Thoracic aorta endothelial cell (primary cell): ENCODE measurements at places on chromosomes 16 and 17. TPM values are rescaled to one million over a fixed set of nuclear protein-coding genes. Genes with fewer than 3 reads are reported as not detected.

Gene FBXW10
- not detected in 2 replicates for total RNA-seq

Gene CD300LB
- not detected in 2 replicates for total RNA-seq

Gene HCRT
- not detected in 2 replicates for total RNA-seq

Gene RNF157
- total RNA-seq = 0.22 and 0.93 TPM in 2 replicates

Gene C16orf46
- total RNA-seq = 0.27 and 0.29 TPM in 2 replicates

Gene BFAR
- 153 and 191 TPM in 2 replicates for total RNA-seq

Gene TNP2
- not detected in 2 replicates for total RNA-seq

Gene SLC13A2
- total RNA-seq = not detected in 2 replicates

Gene SOCS1
- 0.43 and 2.1 TPM in 2 replicates for total RNA-seq

Gene CA5A
- total RNA-seq = not detected in 2 replicates

Gene INO80E
- total RNA-seq = 37.9 and 42.9 TPM in 2 replicates

Gene SOCS3
- 16.5 and 34.3 TPM in 2 replicates for total RNA-seq

Gene CACNG4
- total RNA-seq = not detected in 2 replicates

Gene ST6GALNAC2
- 0.22 and 0.27 TPM in 2 replicates for total RNA-seq

Gene FN3K
- total RNA-seq = 3.7 and 4.9 TPM in 2 replicates

Gene SF3B3
- 190 and 239 TPM in 2 replicates for total RNA-seq

Gene MTSS2
- 19.2 and 26.3 TPM in 2 replicates for total RNA-seq

Gene STX1B
- 0.27 and 0.36 TPM in 2 replicates for total RNA-seq

Gene HNF1B
- total RNA-seq = not detected in 2 replicates

Gene NUPR1
- total RNA-seq = 0.65 and 1.3 TPM in 2 replicates

Gene SLC5A2
- 0.07 TPM in 1 of 2 replicates, not detected in the other for total RNA-seq

Gene MT1F
- 0.36 and 0.53 TPM in 2 replicates for total RNA-seq
